Stimulated activated CD4-positive, alpha-beta T cell treated with anti-CD3 and anti-CD28 coated beads, Interleukin-4, amount 100 ng/mL, for 1 hour (primary cell): ENCODE measurements at places on chromosomes 6 and 20.

GRCh38 chr6:159679091-159680077 lies 13.7 kb downstream of the SOD2 start:
- DNase-seq: no peak

GRCh38 chr20:3658716-3659491 lies 4.3 kb downstream of the GFRA4 start:
- DNase-seq: no peak

GRCh38 chr20:13101276-13101675 lies 92.5 kb downstream of the SPTLC3 start:
- no peak for DNase-seq

GRCh38 chr6:138234363-138234762 lies 16.1 kb upstream of the PBOV1 start:
- DNase-seq: no peak

DNA sequence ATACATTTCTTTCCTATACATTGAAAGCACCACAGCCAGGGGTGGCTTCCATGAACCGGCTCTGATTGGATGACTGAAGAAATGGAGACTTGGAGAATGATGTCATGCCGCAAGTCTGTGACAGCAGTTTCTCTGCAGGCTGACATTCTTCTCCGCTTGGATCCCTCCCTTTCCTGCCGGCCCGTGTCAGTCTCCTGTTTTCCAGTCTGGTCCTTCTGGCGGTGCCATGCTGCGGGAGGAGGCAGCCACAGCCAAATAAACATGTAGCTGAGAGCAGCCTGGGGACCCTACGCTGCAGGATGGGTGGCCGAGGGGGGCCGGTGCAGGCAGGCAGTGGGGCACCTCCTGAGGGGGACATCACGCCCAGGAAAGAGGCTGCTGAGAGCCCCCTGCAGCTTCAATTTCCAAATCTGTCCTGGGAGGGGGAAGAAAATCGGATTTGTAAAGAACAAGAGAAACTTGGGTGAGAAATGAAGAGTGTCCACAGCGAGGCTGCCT lies 178.0 kb downstream of the TAF4 start:
- no peak for DNase-seq

DNA sequence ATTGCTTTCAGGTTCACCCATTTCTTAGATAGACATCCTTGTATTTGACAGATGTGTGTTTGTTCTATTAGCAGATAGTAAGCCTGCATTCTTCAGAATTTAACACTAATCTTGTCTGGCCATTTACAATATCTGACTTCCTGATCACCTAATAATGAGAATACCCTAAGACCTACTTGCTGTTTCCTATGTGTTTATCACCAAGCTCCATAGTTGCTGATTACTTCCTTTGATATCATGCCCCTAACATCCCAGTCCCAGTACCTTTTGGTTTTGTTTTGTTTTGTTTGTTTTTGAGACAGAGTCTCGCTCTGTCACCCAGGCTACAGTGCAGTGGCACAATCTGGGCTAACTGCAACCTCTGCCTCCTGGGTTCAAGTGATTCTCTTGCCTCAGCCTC lies 143.6 kb upstream of the DST start:
- no peak for DNase-seq

- no peak for DNase-seq
Observed at GRCh38 chr20:22620342-22620741, 36.0 kb upstream of the FOXA2 start.

GRCh38 chr6:170277893-170278742 lies 12.8 kb downstream of the DLL1 start:
- DNase-seq: no peak

GRCh38 chr20:13221313-13221672 lies 219 bp downstream of the ISM1 start:
- DNase-seq: no peak
